ENCODE measurements at places on chromosomes 7 and 10.

DNA sequence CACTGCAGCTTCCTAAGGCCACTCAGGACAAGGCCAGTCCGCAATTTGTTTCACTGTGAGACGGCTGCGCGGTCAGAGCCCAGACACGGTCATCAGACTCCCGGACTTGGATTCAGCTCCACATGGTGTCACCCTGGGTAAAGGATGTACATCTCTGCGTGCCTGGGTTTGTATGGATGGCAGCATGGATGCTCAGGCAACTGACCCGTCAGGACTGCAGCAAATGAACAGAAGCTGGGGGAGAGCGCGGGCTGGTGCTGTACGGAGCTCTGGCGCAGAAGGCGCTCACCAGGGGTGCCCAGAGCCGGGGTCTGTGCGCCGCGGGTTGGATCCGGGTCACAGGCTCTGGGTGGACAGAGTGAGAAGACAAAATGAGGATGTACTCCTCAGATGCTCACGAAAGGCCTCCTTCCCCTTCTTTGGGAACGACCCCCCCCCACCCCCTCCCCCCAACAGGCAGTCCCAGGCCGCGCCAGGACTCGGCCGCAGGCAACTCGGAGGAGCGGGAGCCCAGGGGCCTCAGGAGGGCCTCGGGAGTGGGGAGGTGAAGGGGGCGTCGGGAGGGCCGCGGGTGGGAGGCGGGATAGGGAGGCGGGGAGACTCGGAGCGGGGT, 92.4 kb downstream of the CXCL12 start:
- DNase-seq: no peak

- DNase-seq: peak; percentile 70
Measured at GRCh38 chr7:22452142-22452959, 47.6 kb downstream of the STEAP1B start.

DNA sequence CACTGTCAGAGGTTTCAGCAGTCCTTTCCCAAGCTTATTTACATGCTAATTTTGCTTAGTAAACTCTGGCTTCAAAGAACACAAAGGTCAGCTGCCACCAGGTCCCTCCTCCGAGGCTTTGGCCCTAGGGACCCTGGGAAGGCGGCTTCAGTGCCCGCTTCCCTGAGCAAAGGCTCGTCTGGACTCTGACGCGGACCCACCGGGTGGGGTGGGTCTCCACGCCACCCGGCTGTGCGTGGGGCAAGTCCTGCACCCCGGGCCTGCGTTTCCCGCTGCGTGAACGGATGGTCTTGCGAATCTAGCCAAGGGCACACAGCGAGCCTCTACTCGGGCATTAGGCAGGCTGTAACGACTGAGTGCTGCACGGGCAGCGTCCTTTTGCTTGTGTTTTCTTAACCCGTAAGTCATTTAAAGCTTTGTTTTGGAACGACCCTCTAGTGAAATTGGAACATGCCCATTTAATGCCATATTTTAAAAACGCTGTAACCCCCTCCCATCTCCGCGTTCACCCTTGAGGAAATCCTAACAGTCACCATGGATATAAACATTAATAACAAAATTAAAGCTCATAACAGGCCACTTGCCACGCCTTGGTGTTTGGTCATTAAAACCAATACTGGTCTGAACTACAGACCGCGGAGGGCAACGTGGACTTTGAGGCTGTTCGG, 828 bp downstream of the BNIP3 start:
- peak; percentile 41 for DNase-seq

DNA sequence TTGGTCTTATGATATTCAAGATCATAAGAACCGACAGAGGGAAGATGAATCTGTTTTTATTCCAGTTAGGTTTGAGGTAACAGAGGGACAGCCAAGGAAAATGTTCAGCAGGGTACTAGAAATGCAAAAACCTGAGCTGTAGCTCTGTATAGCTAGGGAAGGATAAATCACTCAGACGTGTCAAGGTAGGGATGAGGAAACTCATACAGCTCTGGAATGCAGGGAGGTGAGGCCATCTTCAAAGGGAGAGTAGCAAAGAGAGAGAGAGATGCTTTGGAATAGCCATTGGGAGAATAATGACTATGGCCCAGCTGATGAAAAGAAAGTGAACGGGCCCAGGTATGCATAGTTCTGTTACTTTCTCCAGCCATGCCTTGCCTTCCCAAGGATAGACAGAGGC, 77.8 kb downstream of the PAX2 start:
- DNase-seq: no peak

- DNase-seq: no peak
Measured at GRCh38 chr7:138584283-138584682, 116.9 kb downstream of the SVOPL start.

- DNase-seq: peak; percentile 88
Measured at GRCh38 chr10:11724938-11725776, 17.0 kb upstream of the ECHDC3 start.

- no peak for DNase-seq
Measured at GRCh38 chr7:30874656-30875302, 36.9 kb upstream of the AQP1 start.

- DNase-seq: peak; percentile 65
Measured at GRCh38 chr10:109773288-109774120, 149.8 kb downstream of the XPNPEP1 start.

- no peak for DNase-seq
Measured at GRCh38 chr7:92255308-92255707, 9.5 kb downstream of the ANKIB1 start.

- no peak for DNase-seq
Measured at GRCh38 chr7:111274857-111275256, 183.9 kb downstream of the LRRN3 start.

GRCh38 chr10:24444337-24444736, 235.4 kb downstream of the KIAA1217 start:
- DNase-seq: no peak

DNA sequence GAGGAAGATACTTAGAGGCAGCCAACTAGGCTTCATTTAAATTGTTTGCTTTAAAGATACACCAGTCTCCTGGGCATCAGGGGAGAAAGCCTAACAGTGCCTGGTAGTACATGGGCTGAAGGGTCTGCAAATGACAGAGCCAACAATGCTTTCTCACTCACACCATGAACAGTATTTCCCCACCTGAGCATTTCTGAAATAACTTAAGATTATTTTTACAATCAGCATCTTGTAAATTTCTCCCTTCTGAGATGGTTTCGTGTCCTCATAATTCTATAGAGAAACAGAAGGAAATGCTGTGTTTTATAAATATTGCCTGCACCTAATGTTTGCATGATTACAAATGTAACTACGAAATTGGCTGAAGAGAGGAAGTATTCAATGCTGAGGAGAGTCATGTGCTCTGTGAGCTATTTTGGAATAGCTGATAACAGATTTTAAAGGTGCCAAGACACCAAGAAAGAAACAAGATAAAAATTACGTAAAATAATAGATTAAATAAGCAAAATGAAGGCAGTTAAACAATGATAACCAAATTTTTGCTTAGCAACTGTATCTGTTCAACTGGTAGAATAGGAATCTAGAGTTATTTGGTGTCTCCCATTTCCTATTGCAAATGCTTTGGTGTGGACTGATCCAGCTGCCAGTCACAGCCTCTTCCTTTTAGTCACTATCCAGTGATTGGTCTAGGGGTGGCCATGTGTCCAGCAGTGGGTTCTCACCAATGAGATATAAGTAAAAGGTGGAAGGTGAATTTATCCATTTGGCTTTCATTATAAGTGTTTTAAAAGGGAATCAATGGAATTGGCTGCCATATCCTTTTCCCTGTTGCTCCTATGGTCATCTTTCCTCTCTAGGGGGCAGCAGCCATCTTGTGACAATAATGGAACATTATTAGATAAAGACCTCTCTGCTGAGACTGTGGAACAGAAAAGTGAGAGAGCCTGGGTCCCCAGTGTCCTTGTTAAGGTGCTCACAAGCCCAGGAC, 167.9 kb upstream of the SLC26A5 start:
- peak; percentile 12 for DNase-seq

GRCh38 chr10:68462536-68462935, 9.2 kb downstream of the DNA2 start:
- peak; percentile 27 for DNase-seq

GRCh38 chr10:71089162-71089561, 123.2 kb upstream of the UNC5B start:
- no peak for DNase-seq

DNA sequence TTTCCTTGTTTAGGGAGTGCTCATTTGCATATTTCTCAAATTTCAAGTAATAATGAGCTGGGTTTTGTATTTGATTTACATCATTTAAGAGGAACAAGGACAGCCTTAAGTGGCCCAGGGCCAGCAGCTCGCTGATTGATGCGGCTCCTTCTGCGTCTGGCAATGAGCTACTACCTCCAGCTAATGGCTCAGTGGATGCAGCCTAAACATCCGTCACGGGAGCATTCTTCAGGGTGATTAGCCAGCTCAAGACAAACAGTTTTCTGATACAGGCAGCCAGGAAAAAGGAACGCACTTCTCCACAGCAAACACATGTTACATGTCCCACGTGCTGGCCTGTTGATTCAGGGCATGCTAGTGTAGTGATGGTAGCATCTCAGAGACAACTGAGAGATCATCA, 169.3 kb upstream of the TCERG1L start:
- DNase-seq: no peak

DNA sequence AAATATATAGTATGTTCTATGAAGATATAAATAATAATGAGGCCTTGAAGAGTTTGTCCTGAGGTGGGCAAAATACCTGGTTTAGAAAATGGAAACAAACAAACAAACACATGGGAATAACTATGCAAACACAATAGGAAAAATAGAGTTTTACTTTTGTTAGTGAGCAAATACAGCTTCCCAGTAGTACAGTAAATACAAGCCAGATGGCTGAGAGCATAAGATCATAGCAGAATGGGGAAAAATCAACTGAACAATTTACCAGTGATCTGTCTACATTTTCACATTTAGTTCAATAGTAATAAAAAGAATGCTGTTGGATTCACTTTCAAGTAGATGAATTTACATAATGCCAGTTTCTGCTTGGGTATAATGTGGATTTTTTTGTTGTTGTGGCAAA, 45.1 kb downstream of the ADD3 start:
- DNase-seq: no peak

- no peak for DNase-seq
Measured at GRCh38 chr10:127386606-127387327, 162.3 kb upstream of the NPS start.

- DNase-seq: no peak
Measured at GRCh38 chr7:29311314-29311713, 116.7 kb downstream of the CHN2 start.

- peak; percentile 40 for DNase-seq
Measured at GRCh38 chr7:127252778-127253280, at the start of gene GRM8. GRM8 (minus strand) TSS chr7:127252941.

GRCh38 chr7:27300421-27300820, 57.8 kb downstream of the EVX1 start:
- no peak for DNase-seq

GRCh38 chr10:105803206-105803605, 1162.1 kb downstream of the SORCS3 start:
- DNase-seq: no peak

- no peak for DNase-seq
Measured at GRCh38 chr10:102780527-102780808, 36.7 kb downstream of the WBP1L start.
